Anterior cingulate cortex (tissue), 58 donors: ENCODE measurements at places on chromosomes 5 and 9.
A peak's percentile ranks its signal among the peaks of the same experiment; 100 is the strongest.

- no peak for DNase-seq
Observed at GRCh38 chr5:109878887-109879286, 189.2 kb downstream of the MAN2A1 start.

DNA sequence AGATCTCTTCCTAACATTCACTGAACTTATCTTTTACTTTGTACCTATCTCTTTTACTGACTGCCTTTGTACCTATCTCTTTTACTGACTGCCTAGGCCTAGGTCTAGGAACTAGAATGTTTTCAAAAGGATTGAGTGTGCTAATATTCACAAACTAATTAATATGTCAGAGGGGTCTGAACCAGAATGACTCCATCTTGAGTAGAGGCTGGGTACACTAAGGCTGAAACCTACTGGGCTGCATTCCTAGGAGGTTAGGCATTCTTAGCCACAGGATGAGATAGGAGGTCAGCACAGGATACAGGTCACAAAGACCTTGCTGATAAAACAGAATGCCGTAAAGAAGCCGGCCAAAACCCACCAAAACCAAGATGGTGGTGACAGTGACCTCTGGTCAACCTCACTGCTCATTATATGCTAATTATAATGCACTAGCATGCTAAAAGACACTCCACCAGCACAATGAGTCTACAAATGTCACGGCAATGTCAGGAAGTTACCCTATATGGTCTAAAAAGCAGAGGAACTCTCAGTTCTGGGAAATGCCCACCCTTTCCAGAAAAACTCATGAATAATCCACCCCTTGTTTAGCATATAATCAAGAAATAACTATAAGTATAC lies 2.5 kb upstream of the RHOBTB3 start:
- no peak for DNase-seq

DNA sequence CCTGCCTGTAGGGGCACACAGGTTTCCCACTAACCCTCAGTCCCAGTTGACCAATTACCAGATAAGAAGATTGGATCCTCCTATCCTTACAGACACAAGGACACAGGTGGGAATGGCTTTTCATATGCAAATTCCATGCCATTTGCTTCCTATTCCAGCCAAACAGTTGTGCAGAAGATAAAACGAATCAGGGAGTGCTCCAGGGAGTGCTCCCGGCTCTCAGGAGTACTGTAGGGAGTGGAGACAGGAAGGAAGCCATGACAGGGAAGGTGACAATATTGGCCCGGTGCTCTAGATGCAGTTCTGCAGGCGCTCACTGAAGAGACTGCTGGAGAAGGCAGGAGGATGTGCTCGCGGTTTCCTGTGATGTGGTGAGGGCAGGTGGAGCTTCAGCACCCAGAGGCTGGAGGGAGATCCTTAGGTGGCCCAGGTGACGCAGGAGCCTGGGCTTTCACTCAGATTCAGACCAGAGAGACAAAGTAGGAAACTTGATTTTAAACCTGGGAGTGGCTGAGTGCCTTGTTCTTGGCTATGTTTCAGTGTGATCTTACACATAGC lies 260.0 kb downstream of the AUH start:
- DNase-seq, result no peak

GRCh38 chr5:168434001-168434400 lies 52.3 kb upstream of the RARS1 start:
- peak; percentile 84 for DNase-seq

DNA sequence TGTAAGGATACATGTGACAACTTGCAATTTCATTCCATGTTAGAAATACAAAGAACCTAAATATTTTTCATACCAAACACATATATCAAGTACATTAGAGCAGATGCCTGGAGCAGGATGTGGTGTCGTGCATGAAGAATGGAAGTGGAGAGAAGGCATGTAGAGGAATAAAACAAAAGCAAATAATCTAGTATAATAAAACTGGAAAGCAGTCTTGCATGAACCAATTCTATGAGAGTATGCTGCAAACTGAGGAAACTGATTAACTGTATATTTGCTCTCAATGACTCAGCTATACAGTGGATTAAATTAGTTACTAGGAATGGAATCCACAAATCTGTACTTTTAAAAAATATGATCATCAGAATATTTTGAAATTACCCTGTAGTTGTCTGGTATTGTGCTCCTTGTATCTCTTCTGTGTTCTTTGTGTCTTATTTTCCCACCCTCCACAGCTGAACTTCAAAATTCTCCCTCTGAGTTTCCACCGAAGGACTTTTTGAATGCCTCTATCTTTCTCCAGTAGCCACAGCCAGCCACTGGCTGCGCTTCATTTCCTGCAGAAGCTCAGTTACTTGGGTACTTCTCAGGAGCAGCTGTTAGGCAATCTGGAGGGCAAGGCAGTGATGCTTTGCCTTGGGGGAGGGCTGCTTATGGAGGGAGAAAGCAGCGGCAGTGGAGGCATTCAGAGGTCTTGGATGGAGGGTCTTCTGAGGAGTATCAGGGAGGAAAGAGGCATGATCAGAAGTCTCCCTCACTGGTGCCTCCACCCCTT lies 608.0 kb downstream of the BRINP1 start:
- DNase-seq, result no peak

GRCh38 chr9:77305622-77306400 lies 128.5 kb downstream of the VPS13A start:
- no peak for DNase-seq

GRCh38 chr5:146179696-146180095 lies 2.8 kb downstream of the LARS1 start:
- no peak for DNase-seq

DNA sequence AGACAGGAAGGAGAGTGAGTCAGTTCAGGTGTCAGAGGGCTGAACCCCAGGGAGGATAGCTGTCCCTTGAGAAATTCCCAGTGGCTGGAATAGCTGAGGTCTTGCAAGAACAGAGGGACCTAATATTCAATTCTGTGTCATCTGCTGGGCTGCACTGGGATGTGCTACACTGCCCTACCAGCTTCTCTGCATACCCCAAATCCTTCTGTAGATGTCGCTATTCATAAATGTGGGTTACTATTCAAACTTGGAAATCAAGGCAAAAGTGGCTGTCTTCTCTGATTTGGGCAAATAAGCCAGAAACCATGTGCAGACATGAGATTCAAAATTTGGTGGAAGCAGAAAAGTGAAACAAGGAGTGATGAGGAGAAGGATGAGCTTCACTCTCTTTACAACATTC lies 16.3 kb downstream of the TNFSF8 start:
- no peak for DNase-seq

- no peak for DNase-seq
Observed at GRCh38 chr9:115164511-115164974, 46.6 kb upstream of the TNC start.

DNA sequence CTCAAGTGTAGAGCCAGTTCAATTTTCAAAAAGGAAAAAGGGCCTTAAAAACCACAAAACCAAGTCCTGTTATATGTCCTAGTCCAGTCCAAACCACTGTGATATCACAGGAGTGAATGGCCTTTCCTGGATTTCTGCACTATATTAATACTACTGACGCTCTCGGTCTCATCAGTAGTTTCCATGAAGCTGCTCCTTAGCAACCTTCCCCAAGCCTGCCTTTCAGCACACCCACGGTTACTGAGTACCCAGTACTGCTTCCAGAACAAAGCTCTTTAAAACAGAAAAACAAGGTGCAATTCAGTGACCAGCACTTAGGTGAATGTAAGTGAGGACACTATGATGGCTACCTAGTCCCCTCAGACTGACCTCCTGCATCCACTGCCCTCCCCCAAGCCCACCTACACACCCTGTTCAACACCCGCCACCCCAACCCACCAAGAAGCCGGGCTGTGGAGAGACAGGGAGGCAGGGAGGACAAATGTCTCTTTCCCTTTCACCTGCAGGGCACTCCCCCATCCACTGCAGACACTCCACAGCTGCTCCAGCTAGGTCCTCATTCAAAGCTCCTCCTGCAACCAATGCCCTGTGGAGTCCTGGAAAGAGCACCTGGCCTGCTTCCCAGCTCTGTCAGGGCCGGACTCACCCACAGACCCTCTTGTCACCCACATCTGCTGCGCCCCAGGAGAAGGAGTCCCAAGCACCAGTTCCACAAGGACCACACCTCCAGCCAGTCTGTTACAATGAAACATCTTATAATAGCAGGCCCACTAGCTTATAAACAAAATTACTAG lies 25.9 kb downstream of the PSMB7 start:
- no peak for DNase-seq

DNA sequence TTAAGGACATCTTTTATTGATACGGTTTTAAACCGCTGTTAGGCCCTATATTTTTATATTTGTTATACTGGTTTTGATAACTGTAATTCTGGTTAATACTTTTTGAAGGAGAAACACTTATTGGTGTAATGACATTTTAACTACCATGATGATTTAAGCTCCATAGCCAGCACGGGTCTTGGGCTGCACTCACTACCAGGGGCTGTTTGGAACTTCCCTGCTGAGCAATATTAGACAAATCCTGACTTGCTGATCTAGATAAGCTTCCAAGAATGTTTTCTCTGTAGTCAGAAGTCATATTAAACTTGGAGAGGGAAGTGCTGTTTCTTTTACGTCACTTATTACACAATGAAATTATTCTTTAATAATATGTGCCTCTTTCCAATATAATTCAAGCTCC lies 540.0 kb upstream of the GRAMD2B start:
- DNase-seq, result no peak

- DNase-seq, result peak; percentile 12
Observed at GRCh38 chr5:159987031-159987674, 21.8 kb upstream of the TTC1 start.

DNA sequence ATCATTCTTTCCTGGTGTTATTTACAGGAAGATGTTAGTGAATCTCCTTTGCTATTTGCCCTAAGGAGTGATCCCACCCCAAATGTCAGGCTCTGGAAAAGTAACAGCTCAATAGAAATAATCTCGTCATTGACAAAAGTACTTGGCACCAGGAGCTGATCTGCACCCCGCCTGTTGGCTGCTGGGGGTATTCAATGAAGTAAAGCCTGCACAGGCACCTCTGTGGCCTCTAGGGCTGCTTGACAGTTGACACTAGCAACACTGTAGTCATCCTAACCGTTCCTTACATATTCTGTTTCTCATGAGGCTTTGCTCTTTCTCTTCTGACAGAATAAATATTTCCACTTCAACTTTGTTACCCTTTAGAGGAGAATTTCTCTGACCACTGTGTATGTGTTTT lies 103.4 kb downstream of the DOCK2 start:
- no peak for DNase-seq

GRCh38 chr5:86977190-86977589 lies 290.5 kb upstream of the RASA1 start:
- DNase-seq, result no peak

DNA sequence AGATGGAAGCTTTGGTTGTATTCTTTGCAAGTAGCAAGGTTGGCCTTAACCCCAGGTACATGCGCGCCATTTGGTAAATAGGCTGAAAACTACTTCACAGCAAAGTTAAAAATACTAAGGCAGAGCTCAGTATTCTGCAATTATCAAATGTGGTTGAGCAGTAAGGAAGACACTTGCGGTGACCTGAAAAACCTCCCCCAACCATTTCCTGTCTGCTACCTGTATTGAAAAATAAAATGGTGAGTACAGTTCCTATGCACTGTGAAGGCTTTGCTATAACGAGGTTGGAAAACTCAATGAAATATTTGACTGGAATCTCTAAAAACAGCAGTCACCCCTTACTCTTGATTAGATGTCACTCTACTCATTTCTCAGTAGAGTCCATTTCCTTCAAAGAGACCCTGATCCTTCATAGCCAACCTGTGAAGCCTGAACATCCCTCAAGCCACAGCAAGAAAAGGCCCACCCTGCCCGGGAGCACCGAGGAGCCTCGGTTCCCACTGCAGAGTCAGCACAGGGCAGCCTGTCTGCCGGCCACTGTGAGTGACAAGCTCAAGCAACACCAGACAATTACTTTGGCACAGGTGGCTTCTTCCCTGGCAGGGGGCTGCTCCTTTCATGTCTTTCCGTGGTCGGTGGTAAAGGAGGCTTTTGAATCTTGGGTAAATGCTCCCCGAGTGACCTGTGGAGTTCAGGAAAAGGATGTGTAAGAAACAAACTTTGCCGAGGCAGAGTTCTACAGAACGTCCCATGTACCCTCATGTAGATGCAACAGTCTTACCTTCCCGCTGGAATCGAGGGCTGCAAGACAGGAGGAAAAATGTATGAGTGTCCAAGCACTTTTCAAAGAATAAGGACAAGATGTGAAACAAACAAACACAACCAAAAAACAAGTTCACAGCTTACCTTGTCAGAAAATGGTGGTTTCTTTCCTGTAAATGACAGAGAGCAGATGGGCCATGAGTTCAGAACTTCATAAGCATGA lies 29.6 kb downstream of the C5orf58 start:
- no peak for DNase-seq

GRCh38 chr5:1704266-1704665 lies 95.4 kb downstream of the MRPL36 start:
- no peak for DNase-seq

DNA sequence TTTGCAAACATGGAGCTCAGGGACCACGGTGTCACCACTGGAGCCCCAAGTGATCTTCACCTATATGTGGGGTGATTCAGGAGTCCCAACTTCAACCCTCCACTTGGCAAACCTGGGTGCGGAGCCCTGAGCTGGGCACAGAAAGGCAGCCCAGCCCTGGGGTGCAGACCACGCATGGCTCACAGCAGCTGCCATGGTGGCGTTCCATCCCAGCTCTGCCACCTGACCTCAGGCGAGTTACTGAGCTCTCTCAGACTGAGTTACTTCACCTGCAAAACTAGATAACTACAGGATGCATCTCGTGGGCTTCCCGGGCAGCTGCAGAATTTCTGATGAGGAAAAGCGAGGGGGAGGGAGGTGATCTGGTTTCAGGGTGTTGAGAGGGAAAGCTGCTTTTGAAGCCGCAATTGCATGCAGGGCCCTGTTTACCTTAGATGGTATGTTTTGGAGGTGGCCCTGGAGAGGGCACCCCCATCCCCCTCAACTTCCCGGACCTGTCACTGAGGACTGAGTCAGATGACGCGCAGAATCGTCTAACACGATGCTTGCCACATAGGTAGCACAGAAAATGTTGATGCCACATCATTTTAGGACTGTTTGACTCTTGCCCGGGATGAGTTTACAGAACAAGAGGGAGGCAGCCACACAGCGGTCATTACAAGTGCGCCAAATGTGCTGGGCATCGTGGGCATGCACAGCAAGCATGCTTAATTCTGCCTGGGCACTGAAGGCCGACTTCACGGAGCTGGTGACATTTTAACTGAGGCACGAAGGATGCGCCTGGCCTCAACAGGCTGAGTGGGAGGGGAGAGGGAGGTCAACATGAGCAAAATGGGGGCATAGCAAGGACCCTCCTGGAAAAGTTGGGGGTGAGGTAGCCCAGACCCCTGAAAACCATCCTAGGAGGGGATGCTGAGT lies 154.6 kb downstream of the COL23A1 start:
- DNase-seq, result no peak

GRCh38 chr5:120803282-120803681 lies 339.2 kb downstream of the PRR16 start:
- DNase-seq, result no peak

GRCh38 chr5:2295476-2295875 lies 412.8 kb upstream of the IRX4 start:
- DNase-seq, result no peak
